ENCODE measurements at places on chromosomes 1 and 21.

- no peak for DNase-seq
Observed at GRCh38 chr1:201771466-201771865, 57.5 kb upstream of the IPO9 start.

DNA sequence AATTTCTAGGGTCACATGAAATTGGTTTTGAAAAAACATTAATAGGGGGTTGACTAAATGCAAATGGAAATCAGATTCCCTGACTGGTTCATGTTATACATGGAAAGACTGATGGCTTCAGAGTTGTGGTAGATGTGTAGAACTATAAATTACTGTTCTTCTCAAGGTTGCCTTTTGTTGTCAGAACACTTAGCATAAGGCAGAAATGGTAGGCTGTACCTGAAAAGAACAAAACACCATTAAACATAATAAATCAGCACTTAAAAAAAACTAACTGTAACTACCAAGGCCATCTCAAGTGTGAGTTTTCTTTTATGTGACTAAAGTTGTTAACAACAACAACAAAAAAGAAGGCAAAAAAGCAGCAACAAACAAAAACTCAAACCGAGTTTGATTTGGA is 111.8 kb downstream of the RPS6KC1 start:
- DNase-seq = no peak

- DNase-seq = no peak
Observed at GRCh38 chr1:94096797-94097549, 24.0 kb downstream of the ABCA4 start.

DNA sequence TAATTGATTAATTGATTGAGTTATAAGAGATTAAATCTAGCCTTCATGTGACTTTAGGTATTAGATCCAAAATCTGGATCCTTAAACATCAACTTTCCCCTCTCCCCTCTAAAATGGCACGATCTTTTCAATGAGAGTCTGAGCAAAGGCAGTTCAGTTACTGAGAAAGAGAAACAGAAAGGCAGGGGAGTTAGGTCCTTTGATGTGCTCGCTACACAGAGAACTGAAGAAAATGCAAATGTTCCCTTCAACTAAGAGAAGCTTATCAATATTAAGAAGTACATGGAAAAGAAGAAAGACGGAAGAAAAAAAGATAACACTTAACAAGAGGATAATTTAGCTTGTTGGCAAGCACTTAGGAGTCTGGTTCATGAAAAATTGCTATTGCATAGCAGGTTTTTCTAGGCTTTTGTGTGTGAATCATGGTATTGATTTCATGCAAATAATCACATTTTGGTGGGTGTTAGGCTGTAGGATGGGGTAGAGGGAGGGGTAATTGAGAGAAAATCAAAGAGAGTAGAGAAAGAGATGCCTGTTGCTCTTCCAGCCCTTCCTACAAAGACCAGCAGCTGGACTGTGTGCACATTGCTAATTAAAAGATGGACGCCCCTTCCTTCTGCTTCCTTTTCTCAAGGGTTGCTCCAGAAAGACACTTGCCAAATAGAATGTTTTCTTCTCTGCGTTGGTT is 307.6 kb upstream of the PLXNA2 start:
- no peak for DNase-seq

GRCh38 chr1:87197156-87197555 is 131.5 kb upstream of the LMO4 start:
- DNase-seq = no peak
